ENCODE measurements at places on chromosomes 7 and 10. TPM values are rescaled to one million over a fixed set of nuclear protein-coding genes. Genes with fewer than 3 reads are reported as not detected.

- no peak for DNase-seq
These were observed 8.4 kb downstream of the LRRC4 start for GRCh38 chr7:128022631-128023532.

DNA sequence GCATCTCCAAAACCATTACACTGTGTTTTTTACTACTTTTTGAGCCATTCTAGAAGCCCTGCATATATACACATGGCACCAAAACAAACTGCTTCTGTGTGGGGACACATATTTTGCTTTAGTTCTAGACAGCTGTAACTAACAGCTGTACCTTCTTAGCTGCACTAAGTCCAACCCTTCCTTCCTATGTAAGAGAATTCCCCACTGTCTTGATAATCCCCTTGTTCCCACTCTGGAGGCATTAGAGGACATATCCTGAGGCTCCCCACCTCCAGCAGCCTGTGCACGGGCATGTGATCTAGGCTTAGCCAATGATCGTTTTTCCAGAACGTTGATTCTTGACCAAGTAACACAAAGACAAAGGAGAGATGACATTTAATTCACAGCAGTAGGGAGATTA lies 13.3 kb upstream of the CDK13 start:
- DNase-seq, result no peak

GRCh38 chr10:119522747-119523426 lies 19.6 kb downstream of the RGS10 start:
- no peak for DNase-seq

DNA sequence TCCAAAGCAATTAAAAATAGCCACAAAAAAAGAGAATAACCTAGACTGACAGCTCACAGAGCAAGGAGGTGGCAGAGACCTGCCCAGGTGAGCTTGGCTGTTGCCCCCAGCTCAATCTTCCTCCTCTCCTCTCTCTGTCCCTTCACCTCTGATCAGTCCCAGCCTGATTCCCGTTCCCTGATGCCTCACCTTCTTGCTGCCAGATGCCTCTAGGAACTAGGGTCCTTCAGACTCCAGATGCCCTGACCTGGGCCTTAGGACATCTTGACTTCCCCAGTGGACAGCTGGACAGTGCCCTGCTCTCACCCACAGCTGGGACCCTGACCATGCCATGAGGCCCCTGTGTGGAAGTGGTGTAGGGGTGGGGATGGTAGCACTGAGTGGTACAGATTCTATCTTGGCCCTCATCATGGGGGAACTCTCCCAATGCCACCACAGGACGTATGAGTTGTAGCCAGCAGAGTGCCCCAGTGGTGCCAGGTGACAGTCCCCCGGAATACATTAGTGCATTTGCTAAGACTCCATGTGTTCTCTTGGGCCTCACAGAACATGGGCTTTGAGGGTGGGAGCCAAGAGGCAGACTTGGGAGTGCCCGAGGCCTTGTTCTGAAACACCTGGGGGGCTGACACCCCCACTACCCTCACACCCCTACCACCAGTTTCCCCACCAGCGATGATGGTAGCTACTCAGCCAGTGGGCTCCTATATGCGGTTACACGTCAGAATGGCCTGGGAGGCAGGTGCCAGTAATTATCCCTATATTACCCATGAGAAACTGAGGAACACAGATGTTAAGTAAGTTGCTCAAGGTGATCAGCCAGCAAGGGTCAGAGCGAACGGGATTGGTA lies 2.0 kb downstream of the DEPP1 start:
- no peak for DNase-seq

DNA sequence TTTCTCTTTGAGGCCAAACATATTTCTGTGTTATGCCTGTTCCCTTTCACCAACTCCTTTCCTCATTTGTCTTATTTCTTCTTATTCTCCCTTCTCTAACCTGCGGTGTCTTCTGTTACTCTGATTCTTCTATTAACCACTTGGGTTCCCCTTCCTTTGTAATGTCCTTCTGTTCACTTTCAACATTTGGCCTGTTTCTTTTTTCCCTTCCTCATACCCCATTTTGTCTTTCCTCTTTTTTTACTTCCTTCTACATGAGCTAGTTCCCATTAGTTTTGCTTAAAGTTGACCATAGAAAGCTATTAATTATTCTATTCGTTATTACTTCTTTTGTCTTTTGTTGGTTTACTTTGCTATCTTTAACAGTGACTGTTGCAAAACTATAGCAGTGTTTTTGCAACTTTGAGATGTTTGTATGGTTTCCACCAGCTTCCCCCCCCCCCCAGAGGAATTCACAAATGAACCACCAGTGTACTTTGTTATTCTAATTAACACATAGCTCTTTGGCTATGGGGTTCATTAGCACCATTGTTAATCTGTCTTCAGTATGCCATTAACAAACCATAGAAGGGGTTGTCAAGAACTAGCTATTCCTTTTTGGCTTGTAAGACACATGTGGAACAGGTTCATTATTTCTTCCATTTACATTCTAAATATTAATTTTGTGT lies 2.9 kb downstream of the LRGUK start:
- DNase-seq, result no peak

DNA sequence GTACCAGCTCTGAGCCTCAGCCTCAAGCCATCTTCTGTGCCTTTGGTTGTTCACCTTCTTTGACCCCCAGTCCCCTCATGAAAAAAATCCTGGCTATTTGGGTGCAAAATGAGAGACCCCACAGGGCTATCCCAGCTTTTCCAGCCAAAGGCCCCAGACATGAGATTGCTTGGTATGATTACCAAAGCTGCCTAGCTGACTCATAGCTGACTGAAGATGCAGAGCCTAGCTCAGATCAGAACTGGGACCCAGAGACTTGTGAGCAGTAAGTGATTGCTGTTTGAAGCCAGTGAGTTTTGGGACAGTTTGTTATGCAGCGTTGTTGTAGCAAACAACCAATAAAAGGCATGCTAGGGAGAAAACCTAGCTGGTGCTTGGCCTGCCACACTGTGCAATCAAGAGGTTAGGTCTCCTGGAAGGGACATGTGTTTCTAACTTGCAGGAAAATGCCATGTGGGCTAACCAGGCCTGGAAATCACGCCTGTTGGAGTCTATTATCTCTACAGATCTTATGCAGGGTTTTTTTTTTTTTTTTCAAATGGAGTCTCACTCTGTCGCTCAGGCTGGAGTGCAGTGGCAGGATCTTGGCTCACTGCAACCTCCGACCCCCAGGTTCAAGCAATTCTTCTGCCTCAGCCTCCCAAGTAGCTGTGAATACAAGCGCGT lies 48.0 kb upstream of the DAGLB start:
- no peak for DNase-seq

DNA sequence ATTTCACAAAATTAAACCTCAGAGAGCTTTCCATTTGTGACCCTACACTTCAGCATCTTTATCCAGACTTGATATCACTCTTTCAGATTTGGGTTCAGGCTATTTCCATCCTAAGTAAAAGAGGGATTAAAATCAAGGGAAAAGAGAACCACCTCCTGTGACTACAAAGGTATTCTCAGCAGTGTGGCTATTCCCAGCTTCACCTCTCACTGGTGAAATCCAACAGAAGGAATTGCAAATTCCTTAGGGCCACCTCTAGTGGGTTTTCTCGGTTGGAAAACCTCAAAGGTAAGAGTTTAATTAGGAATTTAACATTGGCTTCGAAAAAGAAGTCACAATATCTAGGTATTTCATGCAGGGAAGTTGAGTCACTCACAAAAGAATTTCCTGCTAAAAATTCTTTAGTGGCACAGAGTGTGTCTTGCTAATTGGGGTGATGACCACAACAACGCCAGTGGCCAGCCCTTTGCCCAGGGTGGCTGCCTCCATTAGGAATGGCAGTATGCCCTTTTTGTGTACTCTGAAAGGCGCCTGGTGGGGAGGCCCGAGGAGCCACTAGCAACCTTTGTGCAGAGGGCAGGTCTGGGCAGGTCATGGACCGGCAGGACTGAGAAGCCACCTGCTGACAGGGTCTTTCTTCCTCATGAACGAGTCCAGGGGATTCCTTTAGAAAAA lies 52.2 kb downstream of the SEM1 start:
- DNase-seq, result no peak

DNA sequence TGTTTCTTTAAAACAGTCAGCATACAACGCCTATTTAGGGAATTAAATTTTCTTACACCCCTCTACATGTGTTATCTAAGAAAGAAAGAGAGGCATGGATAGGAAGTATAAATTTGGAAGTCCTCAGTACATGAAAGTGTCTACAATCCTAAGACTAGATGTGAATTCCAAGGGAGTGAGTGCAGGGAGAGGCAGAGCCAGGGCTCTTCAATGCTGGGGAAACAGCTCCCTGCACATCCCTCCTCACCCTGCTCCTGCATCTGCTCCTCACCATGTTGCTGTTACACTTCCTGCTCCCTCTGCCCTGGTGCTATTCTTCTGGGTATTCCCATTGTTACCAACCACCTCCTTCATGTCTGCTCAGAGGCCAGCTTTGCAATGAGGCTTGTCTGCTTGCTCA lies 229.1 kb upstream of the AKR1E2 start:
- no peak for DNase-seq

DNA sequence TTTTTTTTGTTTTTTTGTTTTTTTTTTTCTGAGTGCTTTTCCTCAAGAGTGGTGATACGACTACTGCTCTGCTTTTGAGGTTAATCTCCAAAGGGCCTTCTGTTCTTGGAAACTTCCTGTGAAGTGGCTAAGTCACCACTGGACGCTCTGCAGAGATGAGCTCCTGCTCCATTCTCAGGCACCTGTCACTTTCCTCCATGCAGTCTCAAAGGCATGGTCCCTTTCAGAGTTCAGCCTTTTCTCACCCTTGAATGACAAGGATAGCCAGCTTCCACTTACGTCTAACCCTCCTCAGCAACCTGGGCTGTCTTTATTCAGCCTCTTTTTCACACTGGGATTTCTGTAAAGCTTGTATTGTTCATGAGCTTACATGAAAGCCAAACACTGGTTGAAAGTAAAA lies 65.8 kb downstream of the BMPER start:
- DNase-seq, result no peak

DNA sequence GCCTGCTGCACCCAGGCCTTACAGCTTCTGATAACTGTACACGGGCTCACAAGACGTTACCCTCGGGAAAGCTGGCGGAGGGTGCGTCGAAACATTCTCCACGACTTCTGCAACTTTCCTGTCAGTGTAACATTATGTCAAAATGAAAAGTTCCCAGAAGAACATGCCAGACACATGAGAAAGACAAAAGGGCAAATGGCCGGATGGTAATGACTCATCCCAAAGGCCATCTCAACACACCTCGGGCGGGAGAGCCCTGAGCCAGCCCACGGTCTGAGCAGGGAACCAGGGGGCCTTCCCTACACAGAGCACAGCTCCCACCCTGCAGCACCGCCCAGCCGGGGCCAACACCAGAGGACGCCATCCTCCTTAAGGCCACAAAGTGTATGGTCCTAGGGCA lies 118.7 kb downstream of the MAD1L1 start:
- DNase-seq, result no peak

DNA sequence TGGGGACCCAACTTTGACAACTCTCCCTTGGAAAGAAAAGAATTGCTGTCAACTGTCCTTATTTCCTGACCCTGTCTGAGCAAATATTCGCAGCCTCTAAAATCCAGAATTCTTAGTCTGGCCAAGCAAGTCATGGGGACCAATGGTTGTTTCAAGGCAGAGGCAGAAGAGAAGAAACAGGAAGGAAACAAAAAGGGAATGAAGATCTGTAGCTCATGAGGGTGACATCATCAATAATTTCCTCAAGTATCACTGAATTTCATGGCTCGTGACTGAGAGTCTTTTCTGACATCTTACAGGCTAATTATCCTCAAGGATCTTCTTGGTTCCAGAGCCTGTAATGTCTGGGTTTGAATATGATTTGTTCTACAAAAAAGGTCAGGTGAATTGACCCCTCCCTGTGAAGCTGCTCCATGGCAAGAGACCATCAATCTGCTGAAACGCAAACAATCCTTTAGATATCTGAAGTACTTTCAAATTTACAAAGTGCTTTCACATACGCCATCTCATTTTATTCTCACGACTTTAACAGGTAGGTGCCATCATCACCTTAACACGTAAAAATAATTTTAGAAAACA lies 5.8 kb downstream of the CDK6 start:
- no peak for DNase-seq

DNA sequence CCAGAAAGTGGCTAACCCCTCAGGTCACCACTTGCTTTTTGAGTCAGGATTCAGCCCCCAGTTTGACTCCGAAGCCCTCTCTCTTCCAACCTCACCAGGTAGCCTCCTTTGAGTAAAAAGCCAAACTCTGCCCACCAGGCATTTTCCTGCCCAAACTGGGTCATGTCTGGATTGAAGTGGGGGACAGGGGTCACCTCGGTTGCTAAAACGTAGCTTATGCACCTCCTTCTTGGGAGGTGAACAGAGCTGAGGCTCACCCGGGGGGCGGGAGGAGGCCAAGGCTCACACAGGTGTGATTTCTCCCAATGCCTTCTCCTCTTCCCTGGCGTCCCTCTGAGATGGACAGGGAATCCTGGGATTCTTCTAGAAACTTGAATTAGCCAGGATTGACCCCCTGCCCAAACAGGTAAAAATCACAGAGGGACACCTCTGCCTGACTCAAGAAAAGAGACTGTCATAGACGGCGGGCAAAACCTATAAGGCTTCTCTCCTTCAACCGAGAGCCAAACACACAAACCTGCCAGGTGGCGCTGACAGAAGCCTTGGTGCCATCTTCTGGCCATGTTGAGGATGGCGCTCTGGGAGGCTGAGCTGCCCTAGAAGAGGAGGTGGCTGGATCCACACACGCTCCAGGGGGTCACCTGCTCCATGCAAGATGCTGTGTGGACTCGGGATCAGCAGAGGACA lies 51.6 kb downstream of the PRLHR start:
- no peak for DNase-seq

DNA sequence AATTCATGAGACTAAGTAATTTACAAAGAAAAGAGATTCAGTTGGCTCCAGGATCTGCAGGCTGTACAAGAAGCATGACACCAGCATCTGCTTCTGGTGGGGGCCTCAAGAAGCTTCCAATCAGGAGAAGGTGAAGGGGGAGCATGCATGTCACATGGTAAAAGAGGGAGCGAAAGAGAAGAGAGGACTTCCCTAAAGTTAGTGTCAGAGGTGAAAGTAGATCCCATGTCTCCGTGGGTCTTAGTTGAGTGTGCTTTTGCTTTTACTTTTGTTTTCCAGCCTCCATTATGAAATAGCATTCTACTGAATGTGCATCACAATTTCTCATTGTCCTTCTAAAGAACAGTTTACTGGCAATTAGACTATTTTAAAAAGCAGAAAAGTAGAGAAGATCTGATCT lies 213.6 kb upstream of the FZD1 start:
- DNase-seq, result no peak

DNA sequence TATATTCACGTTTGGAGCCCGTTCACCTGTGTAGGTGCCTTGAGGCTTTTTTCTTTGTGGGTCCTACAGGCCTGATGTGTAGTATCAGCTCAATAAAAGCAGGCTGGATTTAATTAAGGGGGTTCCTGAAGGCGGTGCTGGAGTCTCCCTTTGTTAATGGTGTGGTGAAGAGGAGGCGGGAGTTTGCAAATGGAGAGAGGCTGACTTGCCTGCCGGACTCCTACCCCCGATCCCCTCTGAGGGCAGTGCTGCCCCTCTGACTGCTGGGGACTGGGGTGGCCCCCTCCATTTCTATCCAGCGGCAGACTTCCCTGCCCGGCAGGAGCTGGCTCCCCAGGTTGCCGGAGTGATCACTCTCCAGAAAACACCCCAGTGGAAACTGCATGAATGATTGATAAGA lies 45.1 kb downstream of the ZMIZ1 start:
- DNase-seq, result no peak

Gene TSPAN12
- 18.8 TPM for total RNA-seq

Gene KCP
- total RNA-seq, result 14.5 TPM

Gene LRRN3
- 1.2 TPM for total RNA-seq

Gene ZNF736
- total RNA-seq, result 32.5 TPM

Gene NME8
- total RNA-seq, result 1.5 TPM

Gene HGF
- 20.9 TPM for total RNA-seq

Gene CREB5
- total RNA-seq, result 10.6 TPM

Gene PNLIPRP3
- not detected for total RNA-seq

Gene ERVW-1
- not detected for total RNA-seq

Gene MUC12
- 2.1 TPM for total RNA-seq

Gene FFAR4
- total RNA-seq, result 0.13 TPM

Gene SEMA3C
- total RNA-seq, result 111 TPM

Gene PRLHR
- total RNA-seq, result not detected

All from ureter (tissue), 1 donor.